ENCODE measurements at places on chromosomes 2 and 18.

- DNase-seq: no peak
Measured at GRCh38 chr2:47313141-47313691, 89.7 kb upstream of the MSH2 start.

DNA sequence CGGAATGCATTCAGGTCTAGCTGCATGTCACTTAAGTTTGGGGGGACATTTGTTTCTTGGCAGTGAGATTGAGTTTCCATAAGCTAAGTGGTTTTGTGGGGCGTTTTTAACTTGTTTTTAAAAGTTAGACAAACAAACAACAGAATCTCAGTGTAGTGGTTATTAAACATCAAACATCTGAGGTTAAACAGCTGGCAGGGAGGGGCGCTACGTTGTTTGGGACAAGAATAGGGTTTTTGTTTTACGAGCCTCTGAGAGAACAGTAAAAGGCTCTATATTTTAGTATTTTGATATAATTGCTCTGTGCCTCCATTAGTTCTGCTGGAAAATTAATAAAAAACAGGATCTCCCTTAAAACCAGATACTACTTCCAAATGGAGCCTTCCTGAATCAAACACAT lies 41.6 kb upstream of the TMEM177 start:
- DNase-seq: no peak

DNA sequence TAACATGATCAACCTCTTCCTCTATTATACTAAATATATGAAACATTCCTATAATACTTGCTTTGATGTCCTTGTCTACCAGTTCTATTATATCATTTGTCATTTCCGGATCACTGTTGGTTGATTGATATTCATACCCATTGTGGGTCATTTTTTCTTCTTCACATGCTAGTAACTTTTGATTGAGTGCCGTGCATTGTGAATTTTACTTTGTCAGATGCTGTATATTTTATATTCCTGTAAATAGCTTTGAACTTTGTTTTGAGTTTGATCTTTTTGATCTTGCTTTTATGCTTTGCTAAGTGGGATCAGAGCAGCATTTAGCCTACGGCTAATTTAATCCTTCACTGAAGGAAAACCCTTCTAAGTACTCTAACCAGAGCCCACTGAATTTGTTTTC lies 168.9 kb upstream of the RAB6C start:
- no peak for DNase-seq

DNA sequence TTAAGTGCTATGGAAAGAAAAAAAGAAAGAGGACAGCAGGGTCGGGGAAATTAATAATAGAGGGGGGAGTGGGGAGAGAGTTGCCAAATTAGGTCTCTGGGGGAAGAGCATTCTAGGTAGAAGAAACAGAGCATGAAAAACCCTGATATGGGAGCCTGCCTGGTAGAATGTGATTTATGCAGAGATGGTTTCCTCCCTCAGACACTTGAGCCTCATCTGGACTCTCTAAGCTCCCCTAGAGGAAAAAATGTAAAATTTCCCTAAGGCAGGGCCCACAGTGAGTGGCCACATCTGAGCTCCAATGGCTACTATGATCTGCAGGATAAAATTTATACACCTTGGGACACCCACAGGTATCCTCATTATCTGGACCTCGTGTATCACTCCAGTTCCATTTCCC lies 20.6 kb upstream of the EPAS1 start:
- no peak for DNase-seq

DNA sequence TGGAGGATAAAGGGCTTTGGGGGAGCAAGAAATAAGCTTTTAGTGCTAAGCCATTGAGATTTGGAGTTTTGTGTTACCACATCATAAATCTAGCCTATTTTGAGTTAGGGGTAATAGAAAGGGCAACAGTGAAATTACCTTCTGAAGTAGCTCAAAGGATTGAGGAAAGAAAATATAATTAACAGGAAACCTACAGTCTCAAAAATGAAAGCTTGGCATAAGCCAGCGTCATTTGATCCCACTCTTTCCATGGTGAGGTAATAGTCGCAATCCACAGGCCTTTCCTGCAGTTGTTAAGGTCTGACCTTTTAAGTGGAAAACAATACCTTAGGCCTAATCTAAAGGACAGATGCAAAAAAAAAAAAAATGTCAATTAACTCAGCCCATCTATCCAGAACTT lies 182.7 kb downstream of the UXS1 start:
- no peak for DNase-seq

All from brain pericyte (primary cell).